ENCODE measurements at places on chromosomes 16 and 17.
A peak's percentile ranks its signal among the peaks of the same experiment; 100 is the strongest.

DNA sequence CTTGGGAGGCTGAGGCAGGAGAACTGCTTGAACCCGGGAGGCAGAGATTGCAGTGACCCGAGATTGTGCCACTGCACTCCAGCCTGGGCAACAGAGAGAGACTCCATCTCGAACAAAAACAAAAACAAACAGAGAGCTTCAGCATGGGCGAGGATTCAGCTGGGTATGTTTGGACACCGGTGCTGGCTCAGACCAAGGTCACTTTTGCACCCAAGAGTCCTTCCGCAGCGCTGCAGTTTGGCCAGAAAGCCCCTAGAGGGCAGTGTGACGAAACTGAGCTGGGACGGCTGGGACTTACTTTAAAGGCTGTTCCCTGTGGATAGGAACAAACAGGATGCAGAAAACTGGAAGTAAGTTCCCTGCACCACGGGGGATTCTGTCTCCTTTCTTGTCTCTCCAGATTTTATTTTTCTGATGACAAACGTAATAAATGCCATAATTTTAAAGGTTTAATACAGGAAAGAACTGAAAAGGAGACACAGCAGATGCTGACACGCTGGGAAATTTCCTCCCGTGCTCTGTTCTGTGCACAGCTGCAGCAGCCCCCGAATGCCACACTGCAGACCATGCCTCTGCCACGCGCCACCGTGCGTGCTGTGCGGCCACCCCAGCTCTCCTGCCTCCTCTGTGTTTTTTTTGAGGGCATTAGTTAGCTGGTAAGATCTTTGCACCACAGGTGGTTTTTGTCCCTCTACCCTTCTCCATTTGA lies 25.2 kb upstream of the USP36 start:
- DNase-seq = peak; percentile 84

GRCh38 chr17:47210105-47210504 lies 957 bp downstream of the MYL4 start:
- no peak for DNase-seq

- no peak for DNase-seq
Observed at GRCh38 chr17:58980706-58981481, 125.8 kb downstream of the TRIM37 start.

- DNase-seq = no peak
Observed at GRCh38 chr17:64040206-64040605, 19.8 kb upstream of the ICAM2 start.

DNA sequence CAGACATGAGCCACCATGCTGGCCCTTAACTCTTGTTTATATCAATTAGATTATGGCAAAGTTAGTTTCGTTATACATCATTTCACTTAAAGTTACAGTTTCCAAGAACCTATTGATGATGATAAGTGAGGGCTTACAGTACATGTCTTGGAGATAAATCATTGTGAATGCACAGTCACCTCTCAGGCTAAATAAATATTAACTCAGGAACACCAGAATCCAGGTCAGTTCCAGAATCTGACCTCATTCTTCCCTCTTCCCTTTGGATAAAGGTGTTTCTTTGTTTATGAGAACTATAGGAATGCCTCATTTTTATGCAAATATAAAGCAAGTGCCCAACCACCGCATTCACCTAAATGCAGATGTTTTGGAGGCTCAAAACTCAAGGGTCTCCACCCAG lies 48.4 kb upstream of the CRYM start:
- DNase-seq = no peak

DNA sequence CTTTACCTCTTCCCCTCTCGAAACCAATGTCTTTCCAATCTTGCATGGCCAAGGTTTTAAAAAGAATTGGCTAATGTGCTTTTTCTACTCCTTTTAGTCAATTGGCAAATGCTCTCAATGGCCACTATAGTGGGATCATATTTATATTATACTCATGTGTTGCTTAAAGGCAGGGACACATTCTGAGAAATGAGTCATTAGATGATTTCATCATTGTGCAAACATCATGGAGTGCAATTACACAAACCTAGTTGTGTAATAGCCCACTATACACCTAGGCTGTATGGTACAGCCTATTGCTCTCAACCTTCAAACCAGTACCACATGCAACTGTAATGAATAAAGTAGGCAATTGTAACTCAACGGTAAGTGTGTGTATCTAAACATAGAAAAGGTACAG lies 180.9 kb downstream of the HS3ST3A1 start:
- DNase-seq = no peak

Measured in HEK293T (cell line).